NCI-H187 (cell line): ENCODE measurements at places on chromosomes 2 and 18.

- DNase-seq: no peak
These were observed 124.5 kb downstream of the SMAD7 start for GRCh38 chr18:48826271-48826670.

DNA sequence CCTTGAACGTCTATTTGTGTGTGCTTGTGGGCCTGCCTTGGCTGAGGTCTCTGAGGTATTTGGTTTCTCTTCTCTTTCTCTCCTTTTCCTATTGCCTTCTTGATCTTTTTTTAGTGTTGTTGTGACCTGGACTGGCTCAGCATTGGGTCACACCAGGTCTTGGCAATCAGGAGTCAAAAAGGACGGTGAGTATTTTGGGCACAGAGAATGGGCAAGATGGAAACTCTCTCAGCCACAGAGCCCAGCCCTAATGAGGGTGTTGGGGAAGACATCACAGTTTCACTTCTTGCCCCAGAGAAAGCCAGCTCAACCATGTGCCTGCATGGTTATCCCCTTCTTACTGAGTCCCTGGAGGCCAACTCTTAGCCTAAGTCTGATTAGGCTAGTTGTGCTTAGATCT lies 13.7 kb upstream of the INO80C start:
- DNase-seq: no peak

DNA sequence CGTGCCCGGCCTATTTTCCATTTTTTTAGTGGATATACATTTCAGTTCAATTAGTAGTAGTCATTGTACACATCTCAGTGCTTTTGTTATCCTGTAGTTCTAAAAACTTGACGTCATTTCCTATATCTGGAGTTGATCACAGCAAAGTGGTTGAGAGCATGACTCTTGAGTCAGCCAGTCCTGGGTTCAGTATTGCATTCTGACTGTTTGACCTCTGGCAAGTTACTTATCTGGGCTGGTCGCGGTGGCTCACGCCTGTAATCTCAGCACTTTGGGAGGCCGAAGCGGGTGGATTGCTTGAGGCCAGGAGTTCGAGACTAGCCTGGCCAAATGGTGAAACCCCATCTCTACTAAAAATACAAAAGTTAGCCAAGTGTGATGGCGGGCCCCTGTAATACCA lies 50.4 kb upstream of the PPM1B start:
- no peak for DNase-seq

DNA sequence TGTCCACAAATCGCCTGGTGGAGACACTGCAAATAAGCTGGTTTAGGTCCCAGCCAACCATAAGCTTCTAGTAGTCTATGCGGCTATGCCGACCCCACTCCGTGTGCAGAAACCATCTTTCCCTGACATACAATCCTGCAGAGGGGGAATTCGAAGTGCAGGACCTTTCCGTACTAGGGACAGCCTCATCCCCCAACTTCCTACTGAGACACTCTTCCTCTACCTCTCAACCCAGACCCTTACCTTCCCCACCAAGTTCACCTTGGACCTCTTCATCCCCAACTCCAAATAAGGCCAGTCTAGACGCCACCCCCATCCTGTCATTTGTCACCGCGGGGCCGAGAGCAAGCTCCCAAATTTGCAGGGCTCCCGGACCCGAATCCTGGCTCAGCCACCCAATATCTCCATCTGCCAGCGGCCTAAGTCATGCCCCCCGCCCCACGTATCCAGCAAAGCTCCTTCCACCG lies 496 bp downstream of the SUCLG1 start:
- no peak for DNase-seq

- DNase-seq: peak; percentile 99
These were observed 6.5 kb downstream of the GREB1 start for GRCh38 chr2:11540148-11540995.

DNA sequence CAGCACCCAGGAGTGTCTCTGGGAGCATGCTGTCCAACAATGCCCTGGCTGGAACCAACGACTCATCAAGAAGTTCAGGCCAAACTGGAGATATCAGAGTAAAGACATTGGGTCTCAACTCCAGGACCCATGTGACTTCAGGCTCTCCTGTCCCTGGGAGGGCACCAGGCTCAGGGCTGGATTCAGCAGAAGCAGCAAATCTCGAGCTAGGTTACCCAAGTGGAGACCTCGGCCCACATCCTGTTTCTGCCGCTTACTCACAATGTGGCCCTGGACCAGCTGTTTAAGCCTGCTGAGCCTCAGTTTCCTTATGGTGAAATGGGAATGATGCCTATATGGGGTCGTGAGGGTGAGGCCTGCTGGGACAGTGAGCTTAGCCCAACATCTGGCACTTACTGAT lies 9.3 kb upstream of the OTOF start:
- no peak for DNase-seq

- DNase-seq: no peak
These were observed 29.9 kb upstream of the TRIB2 start for GRCh38 chr2:12686708-12687283.
